ENCODE measurements at places on chromosomes 5 and 9.

- DNase-seq = no peak
Measured at GRCh38 chr5:147626464-147626863, 116.6 kb upstream of the DPYSL3 start.

GRCh38 chr9:108897324-108898096, 35.4 kb downstream of the ACTL7A start:
- DNase-seq = no peak

- DNase-seq = no peak
Measured at GRCh38 chr5:35129921-35130485, 82.3 kb upstream of the AGXT2 start.

GRCh38 chr5:19297934-19298333, 690.1 kb downstream of the CDH18 start:
- no peak for DNase-seq

- DNase-seq = no peak
Measured at GRCh38 chr5:94191604-94192003, 426.8 kb downstream of the KIAA0825 start.

DNA sequence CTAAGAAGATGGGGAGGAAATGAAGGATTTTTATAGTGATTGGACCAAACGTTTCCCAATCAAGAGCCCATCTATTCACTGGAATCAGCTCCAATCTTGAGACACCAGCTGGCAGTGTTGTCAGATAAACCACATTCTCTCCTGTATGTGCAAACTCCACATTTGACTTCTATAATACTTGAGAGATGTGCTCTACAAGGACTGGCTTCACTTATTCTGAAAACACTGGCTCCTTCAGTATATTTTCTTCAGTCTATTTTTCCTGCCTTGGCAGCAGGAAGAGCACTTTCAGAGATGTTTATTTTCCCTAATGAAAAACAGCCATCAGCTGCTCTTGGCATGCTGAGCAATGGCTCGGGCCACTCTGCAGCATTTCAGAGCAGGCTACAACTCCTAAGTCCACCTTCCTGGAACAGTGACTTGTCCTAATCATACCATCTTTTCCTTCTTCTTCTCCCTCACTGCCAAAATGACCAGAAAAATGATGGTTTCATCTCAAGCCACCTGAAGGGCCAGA, 96.9 kb upstream of the FSTL4 start:
- DNase-seq = no peak

- DNase-seq = no peak
Measured at GRCh38 chr5:139092741-139093343, 105.3 kb downstream of the SIL1 start.

DNA sequence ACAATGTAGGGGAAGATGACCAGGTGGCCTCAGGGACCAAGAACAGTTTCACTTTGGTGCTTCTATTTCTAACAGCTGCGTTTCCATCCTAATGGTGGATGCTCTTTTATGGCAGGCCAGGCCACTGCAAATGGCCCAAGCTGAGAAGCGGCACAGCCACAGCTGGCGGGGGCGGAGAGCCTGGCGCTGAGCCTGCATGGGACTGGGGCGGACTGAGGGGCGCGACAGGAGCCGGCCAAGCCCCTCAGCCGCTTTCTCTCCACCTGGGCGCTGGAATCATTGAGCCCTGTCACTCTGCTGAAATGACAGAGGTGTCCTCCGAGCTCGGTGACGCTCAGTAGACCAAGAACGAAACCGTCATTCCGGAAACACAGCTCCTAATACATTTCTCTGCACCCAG, 317.3 kb upstream of the PDE4D start:
- DNase-seq = no peak

DNA sequence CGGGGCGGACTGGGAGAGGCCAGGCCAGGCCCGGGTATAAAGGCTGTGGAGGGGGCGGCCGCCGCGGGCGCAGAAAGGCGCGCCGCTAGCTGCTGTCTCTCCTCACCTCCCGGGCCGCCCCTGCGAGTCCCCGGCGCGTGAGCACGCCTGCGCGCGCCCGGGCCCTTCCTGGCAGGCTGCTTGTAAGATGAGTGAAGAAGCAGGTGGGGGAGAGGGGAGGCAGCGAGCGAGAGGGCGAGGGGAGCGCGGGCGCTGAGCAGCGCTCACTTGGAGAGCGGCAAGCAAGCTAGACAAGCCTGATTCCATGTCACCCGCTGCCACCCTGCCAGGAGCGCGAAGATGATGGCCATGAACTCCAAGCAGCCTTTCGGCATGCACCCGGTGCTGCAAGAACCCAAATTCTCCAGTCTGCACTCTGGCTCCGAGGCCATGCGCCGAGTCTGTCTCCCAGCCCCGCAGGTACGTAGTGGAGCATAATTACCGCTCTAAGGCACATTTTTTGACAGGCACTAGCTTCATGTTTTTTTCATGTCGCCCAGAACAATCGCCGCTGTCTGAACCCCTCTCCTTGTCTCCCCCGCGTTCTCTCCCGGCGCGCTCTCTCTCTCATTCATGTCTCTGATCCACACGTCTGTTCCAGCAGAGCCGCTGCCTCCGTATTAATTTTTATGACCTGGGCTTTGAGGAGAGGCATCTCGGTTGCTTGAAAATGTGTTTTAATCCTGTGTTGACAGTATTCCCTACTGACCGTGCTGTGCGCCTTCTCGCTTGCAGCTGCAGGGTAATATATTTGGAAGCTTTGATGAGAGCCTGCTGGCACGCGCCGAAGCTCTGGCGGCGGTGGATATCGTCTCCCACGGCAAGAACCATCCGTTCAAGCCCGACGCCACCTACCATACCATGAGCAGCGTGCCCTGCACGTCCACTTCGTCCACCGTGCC, at the start of gene POU4F3:
TSS of gene POU4F3 (plus strand) at position 66 of the 941 bp plus-strand sequence. CDS start at position 340, 274 bp downstream.
- DNase-seq = no peak

DNA sequence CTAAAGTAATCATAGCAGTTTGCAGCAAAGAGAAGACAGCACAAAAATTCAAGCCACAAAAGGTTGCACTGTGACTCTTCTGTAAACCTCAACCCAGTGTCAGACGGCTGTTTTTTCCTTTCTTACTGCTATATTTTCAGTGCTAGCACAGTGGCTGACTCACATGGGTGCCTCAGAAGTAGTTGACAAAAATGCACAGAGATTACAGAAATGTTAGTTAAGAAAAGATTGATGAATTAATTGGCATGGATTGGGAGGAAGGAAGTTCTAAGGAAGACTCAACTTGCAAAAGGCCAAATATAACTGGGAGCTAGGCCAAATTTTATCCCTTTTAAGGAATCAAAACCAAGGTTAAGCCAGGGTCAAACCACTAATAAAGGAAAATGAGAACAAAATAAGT, 43.7 kb upstream of the ITGA1 start:
- no peak for DNase-seq

- no peak for DNase-seq
Measured at GRCh38 chr9:76629205-76629990, 134.8 kb upstream of the PCA3 start.

DNA sequence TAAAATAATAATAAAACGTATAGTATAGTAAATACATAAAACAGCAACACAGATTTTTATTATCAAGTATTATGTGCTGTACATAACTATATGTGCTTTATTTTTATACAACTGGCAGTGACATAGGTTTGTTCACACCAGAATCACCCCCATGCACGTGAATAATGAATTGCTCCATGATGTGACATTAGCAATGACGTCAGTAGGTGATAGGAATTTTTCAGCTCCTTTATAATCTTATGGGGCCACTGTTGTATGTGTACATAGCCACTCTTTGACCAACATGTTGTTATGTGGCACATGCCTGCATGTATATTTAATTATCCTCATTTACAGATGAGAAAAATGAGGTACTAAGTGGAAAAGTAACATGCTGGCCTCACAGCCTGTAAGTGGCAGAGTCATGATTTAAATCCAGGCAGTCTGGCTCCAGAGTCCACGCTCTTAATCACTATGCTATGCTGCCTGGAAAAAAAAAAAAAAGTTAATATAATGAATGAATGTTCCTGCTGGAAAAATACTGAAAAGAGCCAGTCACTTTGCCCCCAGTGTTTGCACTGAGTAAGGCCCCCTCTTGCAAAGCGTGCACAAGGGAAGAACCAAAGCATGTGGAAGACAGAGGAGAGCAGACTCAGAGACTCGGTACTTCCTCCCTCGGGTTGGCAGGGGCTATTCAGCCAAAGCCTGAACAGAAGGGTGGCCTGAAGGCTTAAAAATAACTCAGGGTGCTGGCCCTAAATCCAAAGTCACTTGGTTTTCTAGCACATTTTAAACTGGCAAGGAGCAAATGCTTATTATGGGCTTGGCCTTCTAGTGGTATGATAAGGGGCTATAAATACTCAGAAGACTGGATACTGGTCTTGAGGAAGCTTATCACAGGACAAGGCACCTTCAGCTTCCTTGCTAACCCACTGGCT, 206.8 kb downstream of the GLIS3 start:
- no peak for DNase-seq

DNA sequence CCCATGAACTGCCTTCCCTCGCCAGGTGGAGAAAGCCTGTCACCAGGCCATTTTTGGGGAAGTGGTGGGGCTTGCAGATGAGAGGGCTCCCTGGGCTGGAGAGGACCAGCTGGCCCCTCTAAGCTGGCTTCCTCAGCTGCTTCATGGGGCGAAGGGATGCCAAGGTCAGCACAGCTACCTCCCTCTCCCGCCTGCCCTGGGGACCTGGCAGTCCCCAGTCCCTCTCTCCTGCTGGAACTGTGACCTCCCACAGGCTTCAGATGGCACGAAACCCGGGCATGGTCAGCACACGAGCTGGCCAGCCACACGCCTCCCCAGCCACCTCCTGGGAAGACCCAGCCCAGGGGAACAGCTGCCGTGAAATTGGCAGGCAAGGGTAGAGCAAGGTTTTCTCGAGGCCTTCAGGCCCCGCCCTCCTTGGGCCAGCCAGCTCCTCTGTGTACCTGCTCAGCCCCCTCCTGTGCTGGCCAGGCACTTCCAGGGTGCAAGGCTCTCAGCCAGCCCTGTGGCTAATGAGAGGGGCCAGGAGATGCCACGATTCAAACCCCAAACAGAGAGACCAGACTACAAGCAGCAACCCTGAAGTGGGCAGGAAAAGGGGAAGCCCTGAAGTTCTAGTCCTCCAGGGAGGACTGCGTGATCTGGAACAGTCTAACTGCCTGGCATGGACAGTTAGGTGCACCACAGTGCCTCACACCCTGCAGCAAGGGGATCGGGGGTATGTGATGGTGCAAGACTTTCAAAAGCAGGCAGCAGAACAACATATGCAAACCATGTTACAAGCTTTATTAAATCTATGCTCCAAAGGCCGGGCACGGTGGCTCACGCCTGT, 12.9 kb downstream of the PLPP7 start:
- DNase-seq = no peak

DNA sequence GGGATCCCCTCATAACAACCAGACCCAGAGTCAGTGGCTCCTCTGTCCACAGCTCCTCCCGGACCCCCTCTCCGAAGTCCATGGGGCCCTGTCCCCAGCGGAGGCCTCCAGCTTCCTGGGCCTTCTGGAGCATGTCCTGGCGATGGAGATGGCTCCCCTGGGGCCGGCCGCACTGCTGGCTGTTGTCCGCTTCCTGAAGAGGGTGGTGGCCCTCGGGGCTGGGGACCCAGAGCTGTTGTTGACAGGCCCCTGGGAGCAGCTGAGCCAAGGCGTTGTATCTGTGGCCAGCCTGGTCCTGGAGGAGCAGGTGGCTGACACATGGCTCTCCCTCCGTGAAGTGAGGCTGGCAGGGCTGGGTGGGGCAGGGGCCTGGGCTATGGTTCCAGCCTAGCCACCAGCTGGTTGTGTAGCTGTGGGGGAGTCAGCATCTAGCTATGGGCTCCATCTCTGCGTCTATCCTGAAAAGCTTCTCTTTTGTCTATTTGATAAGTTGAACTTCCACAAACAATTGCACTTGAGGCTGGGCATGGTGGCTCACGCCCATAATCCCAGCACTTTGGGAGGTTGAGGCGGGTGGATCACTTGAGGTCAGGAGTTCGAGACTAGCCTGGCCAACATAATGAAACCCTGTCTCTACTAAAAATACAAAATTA, 4.7 kb downstream of the ADGRD2 start:
- no peak for DNase-seq

Measured in non-pigmented ciliary epithelial cell (primary cell).